Cortex of kidney (tissue), 1 donor: ENCODE measurements at places on chromosomes 7 and 10.

DNA sequence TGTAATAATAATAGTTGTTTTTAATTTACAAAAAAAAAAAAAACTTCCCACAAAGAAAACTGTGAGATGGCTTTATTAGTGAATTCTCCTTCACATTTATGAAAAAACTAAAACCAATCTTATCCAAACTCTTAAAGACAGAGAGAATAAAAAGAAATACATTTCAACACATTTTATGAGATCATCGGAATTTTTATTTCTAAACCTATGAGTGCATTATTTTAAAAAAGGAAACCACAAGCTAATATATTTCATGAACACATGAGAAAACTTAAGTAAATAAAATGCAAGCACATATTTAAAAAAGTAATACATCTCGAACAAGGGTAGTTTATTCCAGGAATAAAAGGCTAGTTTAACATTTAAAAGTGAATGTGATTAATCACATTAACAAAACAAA lies 31.5 kb downstream of the C7orf25 start:
- DNase-seq: no peak

GRCh38 chr10:55629793-55630490 lies 731.1 kb downstream of the ZWINT start:
- DNase-seq: no peak

GRCh38 chr10:90777621-90778020 lies 80.2 kb downstream of the HTR7 start:
- no peak for DNase-seq

DNA sequence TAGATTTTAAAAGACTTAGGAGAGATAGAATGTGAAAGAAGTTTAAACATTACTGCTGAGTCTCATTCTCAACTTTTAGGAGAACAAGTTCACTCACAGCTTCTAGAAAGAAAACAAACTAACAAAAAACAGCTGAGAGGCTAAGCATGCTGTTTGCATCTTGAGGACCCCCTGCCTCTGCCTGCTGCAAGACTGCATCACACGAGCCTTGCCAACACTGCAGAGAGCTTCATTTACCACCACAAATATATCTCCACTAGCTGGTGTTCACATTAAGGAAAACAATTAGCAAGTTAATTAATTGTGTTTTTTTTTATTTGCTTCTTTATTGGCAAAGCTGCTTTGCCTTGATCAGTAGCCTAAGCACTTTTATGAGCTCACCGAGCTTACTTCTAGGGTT lies 336.6 kb upstream of the KIAA1217 start:
- DNase-seq: no peak

GRCh38 chr10:129055986-129056385 lies 411.1 kb upstream of the MGMT start:
- no peak for DNase-seq

DNA sequence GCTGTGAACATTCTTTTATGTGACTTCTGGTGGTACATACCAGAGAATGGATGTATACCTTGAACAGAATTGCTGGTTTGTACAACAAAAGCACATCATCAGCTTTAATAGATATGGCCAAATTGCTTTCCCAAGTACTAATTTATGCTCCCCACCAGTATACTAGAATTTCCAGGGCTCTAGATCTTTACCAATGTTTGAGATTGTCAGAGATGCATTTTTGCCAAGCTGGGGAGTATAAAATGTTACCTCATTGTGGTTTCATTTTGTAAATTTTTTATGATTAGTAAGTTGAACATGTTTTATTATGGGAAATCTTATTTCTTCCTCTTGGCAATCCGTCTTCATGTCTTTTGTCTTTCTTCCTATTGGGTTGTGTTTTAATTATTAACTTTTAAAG lies 179.9 kb upstream of the TMEM106B start:
- no peak for DNase-seq

DNA sequence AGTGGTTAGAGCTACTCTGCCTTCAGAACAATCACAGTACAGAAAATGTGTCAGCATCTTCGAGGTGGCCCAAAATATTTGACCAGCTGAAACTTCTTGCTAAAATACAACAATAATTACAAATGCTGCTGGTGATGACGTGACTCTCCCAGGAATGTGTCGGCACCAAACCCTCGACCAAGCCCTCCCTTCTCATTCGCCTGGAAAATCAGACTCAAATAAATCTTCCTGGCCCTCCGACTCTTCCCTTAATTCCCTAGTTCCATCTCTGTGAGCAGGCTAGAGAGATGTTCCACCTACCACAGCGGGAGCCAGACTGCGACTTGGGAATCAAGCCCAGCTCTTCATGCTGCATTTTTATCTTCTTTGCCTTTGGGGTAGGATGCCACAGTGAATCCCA lies 4.1 kb downstream of the PRSS2 start:
- no peak for DNase-seq

GRCh38 chr7:65609131-65609530 lies 235.5 kb downstream of the ZNF92 start:
- no peak for DNase-seq

DNA sequence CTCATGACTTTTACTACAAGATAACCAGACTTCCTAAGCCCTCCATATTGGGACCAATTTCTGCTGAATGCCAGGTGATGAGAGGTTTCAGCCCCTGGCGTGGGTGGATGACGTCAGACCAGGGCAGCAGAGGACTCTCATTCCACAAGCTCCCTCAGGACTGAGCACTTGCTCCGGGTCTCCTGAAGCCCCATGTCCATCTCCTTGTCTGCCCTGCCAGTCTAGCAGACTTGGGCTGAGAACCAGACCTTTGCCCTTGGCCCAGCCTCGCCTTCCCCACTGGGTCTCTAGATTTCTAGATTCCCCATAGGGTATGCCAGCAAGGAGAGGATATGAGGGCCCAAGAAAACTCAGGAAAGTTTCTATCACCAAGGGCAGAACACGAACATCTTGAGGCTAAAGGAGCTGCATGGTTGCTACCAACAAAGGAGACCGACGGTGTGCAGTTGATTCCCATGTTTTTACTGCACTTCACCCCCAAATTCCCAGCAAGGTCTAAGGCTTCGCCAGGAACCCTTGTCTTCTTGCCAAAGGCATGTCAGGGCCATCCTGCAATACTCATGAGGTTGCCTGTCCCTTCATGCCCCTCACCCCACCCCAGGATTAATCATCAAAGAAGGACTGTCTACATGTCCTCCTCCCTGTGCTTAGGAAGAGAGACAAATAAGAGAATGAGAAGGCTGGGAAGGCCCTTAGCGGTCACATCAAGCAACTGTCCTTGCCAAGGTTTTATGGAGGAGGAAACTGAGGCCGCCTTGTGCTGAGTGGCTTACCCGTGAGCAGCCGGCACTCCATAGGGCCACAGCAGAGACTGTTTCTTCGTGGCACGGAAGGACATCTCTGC lies 96.5 kb upstream of the MACROH2A2 start:
- DNase-seq: no peak

GRCh38 chr10:104077247-104077646 lies 8.4 kb downstream of the COL17A1 start:
- no peak for DNase-seq

DNA sequence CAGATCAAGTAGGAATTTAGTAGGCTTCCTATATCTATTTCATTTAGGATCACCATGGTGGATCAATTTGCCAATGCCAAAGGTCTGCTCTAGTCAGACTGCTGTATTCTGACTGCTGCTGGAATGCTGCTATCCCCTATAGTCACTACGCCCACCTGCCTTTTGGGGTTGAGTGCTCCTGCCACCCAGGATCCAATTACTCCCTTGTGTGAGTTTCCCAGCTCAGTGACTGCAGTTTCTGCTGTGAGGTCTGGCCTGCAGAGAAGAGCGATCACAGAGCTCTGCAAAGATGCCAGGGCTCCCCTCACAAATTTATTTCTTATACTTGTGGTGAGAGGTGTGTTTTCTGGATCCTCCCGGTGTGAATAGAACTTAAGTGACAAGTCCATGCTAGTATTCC lies 88.1 kb upstream of the FOXI2 start:
- DNase-seq: no peak

DNA sequence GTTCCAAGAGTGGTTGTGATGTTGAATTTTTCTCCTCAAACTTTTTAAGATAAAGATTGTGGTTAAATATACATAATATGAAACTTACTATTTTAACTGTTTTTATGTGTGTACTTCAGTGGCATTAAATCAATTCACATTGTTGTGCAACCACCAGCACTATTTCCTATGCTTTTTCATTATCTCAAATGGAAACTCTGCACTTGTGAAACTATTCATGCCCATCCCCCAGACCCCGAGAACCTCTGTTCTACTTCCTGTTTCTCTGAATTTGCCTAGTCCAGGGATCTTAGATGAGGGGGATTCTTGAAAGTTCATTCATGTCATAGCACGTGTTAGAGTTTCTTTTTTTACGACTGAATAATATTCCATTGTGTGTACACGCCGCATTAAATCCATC lies 67.0 kb downstream of the WDR37 start:
- no peak for DNase-seq

DNA sequence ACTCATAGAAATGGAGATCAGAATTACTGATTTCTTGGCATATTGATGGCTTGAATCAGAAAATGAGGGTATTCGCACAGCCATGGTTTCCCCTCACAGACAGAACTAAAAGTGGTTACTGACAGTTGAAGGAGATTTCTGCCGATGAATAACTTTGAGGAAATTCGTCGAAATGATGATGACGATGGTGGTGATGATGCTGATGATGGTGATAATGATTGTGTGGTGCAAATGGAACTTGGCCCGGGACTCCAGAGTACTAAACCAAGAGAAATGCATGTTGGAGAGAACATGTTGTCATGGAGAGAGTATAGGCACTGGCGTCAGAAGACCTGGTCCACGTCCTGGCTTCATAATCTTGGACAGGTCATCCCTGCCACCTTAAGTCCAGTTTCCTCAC lies 163.2 kb downstream of the EVX1 start:
- no peak for DNase-seq
